NCI-H524 treated with DMSO at 0.1 percent for 48 hours (cell line): ENCODE measurements at places on chromosomes 2 and 18.

- DNase-seq = no peak
Measured at GRCh38 chr2:160368988-160369930, 124.3 kb downstream of the RBMS1 start.

DNA sequence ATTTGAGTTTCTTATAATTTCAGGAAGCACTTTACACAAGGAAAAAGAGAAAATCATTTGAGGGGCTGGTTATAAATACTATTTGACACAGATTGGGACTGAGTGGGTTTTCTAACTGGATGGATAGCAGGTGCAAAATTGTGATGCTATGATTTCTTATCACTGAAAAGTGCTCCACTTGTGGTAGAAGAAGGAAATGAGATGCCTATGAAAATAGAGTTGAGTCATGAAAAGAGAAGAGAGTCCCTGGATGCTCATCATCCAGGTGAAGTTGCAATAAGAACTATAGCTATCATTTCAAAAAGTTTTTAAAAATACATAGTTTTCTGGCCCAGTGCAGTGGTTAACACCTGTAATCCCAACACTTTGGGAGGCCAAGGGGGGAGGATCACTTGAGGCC, 39.4 kb upstream of the NFE2L2 start:
- DNase-seq = no peak

DNA sequence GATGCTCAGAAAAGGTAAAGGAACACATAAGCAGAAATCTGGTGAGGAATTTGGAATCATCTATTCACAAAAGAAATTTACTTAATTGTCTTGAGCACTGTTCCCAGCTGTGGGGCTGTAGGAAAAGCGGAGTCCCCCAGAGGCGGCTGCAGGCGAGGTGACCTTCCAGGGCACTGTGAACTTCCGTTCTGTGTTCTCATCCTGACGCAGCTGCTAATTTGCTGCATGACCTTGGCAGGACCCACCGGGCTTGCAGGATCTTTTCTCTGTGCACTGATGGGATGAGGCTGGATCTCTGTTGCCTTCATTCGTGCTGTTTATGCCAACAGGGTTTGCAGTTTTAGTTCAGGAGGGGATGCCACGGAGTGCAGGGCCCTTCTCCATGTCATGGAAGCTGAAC, 301.9 kb upstream of the MYT1L start:
- DNase-seq = no peak

- DNase-seq = no peak
Measured at GRCh38 chr2:44016282-44016681, 20.5 kb upstream of the LRPPRC start.

GRCh38 chr2:58006952-58007284, 39.7 kb upstream of the VRK2 start:
- no peak for DNase-seq

DNA sequence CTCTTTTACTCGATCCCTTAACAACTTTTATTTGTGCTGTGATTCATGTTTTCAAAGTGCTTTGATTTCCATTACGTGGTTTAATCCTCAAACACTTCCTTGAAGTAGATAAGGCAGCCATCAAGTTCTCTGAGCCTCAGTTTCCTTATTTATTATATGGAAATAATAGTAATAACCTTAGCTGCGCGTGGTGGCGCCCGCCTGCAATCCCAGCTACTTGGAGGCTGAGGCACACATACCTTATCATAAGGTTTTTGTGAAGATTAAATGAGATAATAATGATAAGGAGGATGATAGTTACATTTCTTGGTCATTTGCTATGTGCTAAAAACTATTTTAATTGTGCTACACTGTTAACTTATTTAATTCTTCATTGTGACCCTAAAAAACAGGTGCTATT, 305.7 kb downstream of the NRXN1 start:
- no peak for DNase-seq

DNA sequence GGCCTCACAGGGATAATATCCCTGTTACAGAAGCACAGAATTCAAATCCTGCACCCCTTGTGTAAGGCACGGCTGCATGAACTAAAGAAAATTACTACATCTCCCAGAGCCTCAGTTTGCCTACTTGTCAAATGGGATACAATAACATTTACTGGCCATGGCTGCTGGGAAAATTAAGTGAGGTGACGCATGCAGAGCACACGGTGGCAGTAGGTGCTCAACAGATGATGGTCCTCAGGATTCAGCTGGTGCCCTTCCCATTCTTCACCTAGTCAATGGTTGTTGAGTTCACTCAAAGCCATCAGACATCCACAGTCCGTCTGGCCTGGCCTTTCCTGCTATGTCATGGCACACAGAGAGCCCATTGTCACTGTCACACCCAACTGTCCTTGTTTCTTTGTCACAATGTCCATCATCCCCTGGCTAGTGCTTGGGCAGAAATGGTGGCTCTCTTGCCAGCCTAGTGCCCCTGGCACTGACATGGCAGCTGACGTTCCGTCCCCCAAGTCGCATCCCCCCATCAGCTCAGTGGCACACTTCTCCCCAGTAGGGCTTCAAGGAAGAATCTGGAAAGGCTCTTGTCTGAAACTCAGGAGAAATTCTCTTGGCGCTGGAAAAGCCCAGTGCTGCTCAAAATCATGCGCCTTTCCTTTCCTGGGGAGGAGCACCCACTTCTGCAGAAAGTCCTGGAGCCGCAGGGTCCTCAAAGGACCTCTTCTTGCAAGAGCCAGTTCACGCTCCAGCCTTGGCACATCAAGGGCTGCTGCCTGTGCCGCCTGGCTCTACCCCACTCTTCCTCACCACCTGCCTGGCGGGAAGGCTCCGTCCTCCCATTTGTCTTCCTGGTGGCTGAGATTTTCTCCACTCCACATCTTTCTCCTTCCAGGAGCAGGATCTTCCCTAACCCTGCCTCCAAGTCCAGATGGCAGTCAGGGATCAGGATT, 55.9 kb upstream of the SLC66A3 start:
- no peak for DNase-seq

- no peak for DNase-seq
Measured at GRCh38 chr2:133438848-133439564, 129.3 kb downstream of the NCKAP5 start.

DNA sequence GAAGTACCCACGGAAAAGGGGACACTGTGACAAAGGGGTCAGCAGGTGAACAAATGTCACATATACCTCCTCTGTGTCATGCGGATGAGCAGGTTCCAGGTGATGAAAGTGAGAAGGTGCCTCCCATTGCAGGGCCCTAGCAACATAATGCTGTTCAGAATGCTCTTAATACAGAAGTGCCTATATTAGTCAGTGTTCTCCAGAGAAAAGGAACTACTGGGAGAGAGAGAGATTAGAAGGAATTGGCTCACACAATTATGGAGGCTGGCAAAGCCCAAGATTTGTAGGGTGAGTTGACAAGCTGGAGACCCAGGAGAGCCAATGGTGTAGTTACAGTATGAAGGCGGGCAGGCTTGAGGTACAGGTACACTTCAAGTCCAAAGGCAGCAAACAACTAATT, 98.1 kb upstream of the CDC42EP3 start:
- no peak for DNase-seq

GRCh38 chr18:5457462-5457957, 86.3 kb downstream of the EPB41L3 start:
- DNase-seq = no peak

DNA sequence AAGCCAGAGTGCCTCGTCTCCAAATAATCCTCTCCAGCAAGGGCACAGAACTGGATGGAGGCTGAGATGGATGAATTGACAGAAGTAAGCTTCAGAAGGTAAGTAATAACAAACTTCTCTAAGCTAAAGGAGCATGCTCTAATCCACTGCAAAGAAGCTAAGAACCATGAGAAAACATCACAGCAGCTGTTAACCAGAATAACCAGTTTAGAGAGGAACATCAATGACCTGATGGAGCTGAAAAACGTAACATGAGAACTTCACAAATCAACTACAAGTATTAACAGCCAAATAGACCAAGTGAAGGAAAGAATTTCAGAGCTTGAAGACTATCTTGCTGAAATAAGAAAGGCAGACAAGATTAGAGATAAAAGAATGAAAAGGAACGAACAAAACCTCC, 32.3 kb downstream of the WDPCP start:
- no peak for DNase-seq

DNA sequence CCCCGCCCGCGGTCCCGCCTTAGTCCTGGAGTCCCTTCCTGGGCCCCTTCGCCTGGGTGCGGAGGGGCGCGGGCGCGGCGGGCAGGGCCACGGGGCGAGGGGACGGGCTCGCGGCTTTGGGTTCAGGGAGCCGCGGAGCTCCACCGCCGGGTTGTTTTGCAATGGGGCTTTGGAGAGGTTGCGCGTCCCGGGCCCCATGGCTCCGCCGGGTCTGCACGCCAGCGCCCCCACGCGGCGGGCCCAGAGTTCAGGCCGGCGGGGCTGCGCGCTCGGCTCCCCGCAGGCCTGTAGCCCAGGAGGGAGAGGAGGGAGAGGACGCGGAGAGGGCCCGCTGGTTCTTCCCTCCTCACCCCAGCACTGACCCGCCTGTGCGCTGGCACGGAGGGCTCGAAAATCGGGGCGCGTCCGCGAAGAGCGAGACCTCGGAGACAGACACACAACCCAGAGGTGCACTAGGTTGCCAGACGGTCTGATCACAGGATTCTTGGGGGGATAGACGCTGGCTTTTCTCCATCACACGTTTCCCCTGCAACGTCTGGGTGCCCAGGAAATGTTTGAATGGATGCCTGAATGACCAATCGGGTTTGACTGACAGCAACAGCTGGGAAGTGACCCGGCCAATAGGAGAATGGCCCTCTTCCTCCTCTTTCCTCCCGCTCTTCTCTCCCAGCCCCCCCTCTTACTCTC, 4.9 kb upstream of the SIX2 start:
- DNase-seq = peak; percentile 23

GRCh38 chr2:158325031-158325781, 131.3 kb downstream of the CCDC148 start:
- no peak for DNase-seq

GRCh38 chr2:60515721-60516226, 37.7 kb downstream of the BCL11A start:
- DNase-seq = no peak

DNA sequence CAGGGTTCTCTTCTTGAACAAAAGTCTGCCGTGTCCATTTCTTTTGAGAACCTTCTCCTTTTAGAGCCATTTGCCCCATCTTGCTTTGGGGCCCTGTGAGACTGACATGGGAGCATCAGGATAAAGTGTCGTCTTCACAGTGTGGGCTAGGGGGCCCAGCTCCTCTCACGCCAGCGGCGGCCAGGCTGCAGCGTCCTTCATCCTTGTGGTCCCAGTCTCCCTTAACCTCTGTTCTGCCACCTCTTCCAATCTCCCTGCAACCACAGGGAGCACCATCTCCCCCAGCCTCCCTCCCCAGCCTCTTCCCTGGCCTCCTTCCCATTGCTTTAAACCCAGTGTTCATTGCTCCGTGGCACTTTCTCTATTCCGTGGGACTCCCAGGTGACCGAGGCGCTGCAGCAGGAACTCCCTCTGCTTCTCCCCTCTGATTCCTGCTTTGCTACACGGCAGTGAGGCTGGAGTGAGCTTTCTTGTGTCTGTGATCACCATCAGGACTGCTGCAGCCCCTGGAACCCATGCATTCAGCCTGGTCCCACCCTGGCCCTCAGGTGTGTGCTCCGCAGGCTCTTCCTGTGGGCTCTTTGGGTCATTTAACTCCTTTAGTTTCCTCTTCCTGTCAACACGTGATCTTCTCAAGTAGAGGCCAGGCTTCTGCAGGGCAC, 234.1 kb downstream of the MYT1L start:
- DNase-seq = no peak

DNA sequence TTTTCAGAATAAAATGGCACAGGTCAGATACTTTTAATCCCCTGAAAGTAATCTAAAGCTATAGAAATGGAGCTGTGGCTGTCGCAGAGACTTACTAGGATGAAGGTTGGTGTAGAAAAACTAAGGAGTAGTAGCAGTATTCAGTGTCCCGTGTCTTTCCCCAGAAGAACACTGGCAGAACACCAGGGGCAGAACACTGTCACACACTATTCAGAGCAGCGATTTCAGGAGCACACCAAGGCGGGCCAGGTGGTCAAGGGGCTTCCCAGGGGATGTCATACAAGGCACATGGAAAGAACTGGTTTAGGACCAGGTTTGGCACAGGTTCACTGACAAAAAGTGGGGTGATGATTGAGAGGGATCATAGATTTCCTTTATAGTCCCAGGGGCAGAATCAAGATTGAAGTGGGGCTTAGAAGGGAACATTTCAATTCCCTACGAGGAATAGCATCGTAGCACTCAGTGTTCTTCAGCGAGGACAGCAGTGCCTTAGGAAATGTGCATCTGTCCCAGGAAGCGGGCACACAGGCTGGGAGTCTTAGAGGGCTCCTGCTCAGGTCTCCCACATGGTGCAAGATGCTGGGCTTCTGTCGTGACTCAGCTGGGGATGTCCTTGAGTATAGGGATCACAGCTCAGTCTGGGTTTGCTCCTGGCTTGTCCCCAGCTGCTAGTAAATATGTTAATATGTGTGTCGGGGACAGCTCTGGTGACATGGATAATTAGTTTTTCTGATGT, 22.6 kb downstream of the BCL2L11 start:
- DNase-seq = peak; percentile 38

DNA sequence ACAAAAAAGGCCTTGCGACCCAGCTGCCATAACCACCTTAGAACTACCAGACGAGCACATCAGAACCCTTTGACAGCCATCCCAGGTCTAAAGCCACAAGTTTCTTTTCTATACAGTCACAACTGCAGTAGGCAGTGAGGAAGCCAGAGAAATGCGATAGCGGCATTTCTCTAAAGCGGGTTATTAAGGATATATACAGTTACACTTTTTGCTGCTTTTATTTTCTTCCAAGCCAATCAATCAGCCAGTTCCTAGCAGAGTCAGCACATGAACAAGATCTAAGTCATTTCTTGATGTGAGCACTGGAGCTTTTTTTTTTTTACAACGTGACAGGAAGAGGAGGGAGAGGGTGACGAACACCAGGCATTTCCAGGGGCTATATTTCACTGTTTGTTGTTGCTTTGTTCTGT, 48.8 kb downstream of the FEZ2 start:
- DNase-seq = no peak

GRCh38 chr2:173240083-173240482, 114.6 kb upstream of the CDCA7 start:
- no peak for DNase-seq

GRCh38 chr2:84526562-84526961, 10.3 kb downstream of the DNAH6 start:
- DNase-seq = no peak

DNA sequence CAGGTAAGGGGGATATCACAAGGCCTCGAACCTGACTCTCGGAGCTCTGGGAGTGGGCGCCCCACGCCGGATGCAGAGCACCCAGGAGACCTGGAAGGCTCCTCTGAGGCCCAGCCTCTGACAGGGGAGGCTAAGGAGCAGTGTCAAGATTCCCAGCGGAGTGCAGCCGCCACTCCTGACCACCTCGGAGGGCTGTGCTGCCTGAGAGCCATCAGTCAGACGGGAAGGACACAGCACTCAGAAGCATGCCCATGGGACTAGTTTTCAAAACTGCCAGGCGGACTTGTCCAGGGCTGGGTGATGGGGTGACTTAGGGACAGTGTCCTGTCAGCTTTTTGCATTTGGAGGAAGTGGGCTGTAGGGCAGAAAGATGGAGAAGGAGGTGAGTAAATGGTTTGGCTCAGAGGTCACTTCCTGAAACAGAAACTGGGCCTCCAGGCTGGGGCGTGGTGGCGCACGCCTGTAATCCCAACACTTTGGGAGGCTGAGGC, 34.6 kb upstream of the B3GNT7 start:
- DNase-seq = no peak

- DNase-seq = no peak
Measured at GRCh38 chr18:45571195-45571594, 44.1 kb upstream of the SLC14A2 start.
